ENCODE measurements at places on chromosomes 5 and 9. TPM values are rescaled to one million over a fixed set of nuclear protein-coding genes. Genes with fewer than 3 reads are reported as not detected.

DNA sequence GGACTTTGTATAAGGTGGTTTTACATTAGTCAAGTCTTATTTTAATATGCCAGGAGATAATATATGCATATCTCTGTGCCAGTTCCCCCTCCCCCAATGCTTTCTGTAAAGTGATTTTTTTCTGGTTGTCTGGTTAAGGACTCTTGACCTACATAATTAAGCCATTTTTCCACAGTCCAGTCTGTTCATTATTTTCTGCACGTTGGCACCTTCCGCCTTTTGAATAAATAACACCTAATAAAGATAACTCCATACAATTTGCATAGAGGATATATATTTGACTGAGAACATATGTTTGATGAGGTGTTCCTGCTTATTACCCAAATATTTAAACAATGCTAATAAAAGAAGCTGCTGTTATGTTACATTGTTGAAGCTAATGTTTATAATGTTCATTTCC is 320.9 kb downstream of the DMAC1 start:
- no peak for DNase-seq

PAEP gene
- polyA plus RNA-seq = not detected

GRCh38 chr5:56588131-56588487 is 227.2 kb upstream of the MAP3K1 start:
- DNase-seq = no peak

DNA sequence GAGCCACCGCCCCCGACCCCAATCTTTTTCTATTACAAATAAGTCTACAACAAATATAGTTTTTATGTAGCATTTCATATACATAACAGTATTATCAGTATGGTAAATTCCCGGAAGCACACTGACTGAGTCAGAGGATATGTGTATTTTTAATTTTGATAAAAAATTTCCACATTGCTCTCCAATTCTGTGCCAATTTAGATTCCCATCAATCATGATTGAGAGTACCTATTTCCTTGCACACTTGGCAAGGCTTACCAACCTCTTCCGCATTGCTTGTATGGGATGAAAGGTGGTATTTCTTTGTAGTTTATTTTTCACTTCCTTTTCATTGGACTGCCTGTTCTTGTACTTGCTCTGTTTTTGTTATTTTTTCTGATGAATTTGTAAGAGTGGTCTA is 204.6 kb downstream of the RFX3 start:
- DNase-seq = no peak

PLCXD3 gene
- polyA plus RNA-seq = 0.03 TPM

- DNase-seq = no peak
Observed at GRCh38 chr9:99433555-99433954, 211.5 kb downstream of the SEC61B start.
